ENCODE measurements at places on chromosomes 1 and 21.
A peak's percentile ranks its signal among the peaks of the same experiment; 100 is the strongest.

- DNase-seq: no peak
Measured at GRCh38 chr1:108665771-108666170, 4.9 kb upstream of the HENMT1 start.

GRCh38 chr1:919271-919872, 4.4 kb upstream of the SAMD11 start:
- no peak for DNase-seq

GRCh38 chr1:34681480-34682451, 73.1 kb upstream of the GJB5 start:
- DNase-seq: peak; percentile 34

DNA sequence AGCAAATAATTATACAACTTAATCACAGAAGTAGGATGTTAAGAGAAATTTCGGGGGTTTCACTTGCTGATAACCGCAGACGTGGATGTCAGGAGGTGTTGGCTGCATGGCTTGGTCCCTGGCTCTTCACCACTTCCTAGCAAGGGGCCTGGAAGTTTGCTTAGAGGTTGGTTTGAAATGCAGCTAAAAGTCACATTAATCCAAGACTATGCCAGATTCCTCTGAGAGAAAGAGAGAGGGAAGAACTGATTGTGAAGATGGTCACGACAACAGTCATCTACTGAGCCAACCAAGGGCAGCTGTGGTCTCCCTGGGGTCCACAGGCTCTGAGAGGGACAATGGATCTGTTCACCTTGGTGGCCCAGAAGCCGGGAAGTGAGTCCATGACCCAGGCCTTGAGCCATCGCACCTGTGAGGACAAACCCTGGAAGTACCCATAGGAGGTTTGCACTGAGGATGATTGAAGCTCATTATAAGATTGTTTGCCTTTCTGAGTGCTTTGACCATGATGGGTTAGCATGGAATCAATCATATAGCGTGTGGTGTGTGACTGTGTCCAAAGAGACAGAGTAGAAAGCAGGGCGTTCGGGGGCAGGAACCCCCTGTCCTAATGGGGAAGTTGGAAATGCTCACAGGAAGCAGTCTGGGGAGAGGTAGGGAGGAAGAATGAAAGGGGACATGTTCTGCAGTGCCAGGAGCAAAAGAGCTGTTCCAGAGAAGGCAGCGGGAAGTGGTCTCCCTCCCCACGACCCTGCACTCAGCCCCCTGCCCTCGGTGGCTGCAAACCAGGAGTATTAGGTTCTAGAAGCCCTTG, 47.1 kb downstream of the UMODL1 start:
- DNase-seq: no peak

DNA sequence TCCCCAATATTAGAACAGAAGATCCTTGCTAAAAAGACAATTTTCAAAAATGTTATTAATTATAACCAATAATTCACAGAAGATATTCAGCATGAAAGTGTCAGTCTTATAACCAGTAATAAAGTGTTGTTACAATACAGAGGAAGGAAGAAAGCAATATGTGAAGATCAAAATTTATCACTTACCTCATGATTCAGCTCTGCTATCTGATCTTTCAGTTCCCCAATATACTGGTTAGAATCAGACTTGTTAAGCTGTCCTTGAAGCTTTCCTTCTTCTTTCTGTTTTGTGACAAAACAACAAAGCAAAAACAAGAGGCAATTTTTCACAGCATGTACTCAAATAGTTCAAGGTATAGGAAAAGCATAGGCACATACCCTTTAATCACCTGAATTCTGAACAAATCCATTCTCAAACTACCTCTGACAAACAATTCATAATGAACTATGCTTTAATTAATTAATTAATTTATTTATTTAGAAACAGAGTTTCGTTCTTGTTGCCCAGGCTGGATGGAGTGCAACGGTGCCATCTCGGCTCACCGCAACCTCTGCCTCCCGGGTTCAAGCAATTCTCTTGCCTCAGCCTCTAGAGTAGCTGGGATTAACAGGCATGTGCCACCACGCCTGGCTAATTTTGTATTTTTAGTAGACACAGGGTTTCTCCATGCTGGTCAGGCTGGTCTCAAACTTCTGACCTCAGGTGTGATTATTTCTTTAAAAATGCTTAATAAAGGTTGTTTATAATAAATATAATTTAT, 76.9 kb upstream of the GFI1 start:
- DNase-seq: no peak

DNA sequence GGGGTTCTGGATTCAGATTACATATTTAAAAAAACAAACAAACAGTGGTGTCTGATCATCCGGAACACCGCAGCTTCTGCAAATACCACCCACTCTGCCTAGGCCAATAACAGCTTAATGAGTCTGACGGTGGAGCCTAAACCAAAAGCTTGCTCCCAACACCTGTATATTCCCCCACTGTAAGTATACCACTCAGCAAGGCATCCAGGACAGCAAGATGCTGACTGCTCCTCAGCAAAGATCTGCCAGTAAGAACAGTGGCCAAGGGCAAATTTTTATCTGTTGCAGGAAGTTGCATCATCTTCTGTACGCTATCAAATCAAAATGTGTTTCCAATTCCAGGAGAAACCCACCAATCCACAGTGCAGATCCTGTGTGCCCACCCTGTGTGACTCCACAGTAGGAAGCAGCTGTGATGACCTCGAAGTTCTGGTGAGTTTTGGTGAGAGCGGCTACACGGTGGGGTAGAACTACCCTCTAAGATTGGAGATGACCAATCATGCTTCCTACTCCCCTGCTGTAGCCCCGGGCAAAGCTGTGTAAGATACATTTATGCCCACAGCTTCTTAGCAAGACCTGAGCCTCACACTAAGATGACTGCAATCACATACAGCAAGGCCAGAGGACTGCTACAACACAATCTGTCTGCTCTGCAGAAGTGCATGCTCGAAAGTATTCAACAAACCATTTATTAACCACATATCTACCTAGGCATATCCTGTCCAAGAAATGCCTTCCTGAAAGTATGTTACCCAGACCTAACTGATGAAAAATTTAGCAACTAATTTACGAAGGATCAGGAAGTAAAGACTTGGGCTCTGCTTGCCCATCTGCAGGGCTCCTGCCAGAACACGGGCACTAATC, 30.5 kb downstream of the SIPA1L2 start:
- no peak for DNase-seq

GRCh38 chr1:6143395-6143794, 36.7 kb downstream of the CHD5 start:
- no peak for DNase-seq

DNA sequence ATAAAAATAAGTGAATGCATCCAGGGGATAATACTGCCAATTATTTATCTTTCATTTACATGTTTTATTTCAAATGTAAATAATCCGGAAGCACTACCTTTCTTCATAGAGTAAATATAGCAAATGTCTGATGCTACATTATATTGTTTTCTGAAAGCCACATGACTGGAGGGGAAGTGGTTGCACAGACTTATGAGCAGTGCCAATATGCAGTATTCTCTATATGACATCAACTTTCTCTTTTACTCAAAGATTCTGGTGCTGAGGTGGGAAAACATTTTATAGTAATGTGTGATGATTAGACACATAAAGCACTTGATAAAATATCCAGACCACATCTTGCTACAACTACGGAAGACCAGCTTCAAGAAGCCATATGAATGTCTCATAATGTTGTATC, 314.7 kb downstream of the NEGR1 start:
- DNase-seq: no peak

DNA sequence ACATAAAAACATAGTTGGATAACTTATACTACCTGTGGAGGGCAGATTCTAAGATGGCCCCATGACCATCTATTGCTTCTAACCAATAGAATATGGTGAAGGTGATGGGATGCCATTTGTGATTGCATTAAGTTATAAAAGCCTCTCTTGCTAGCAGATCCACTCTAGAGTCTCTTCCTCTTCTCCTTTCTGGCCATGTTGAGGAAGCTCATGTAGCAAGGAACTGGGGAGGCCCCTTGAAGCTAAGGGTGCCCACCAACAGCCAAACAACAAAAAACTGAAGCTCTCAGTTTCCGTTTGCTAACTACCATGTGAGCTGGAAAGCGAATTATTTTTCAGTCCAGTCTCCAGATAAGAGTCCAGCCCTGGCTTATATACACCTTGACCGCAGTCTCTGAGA, 16.0 kb upstream of the AGO1 start:
- DNase-seq: no peak

DNA sequence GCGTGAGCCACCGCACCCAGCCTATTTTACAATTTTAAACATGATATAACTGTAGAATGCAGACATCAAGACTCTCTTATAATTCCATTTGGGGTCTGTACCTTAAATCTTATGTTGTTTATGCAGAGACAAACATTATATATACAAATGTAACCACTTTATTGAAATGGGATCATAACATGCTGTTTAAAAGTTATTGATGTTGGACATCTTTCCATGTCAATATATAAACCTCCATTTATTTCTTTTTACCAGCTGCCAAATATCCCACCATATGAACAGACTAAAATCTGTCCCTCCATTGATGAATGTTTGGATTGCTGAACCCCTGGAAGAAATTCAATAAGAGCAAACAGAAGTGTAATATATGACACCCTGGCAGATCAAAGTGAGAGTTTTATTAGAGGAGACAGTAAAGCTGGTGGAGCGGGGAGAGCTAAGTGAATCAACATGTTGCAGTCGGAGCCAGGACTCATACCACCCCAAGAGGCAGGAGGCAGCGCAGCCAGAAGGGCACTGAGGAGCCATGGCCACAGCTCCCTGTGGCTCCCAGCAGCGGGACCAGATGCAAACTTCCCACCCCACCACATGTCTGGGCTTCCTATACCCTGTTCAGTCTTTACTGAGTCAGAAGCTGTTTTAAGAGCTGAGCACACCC, 4.7 kb upstream of the PCSK9 start:
- no peak for DNase-seq

DNA sequence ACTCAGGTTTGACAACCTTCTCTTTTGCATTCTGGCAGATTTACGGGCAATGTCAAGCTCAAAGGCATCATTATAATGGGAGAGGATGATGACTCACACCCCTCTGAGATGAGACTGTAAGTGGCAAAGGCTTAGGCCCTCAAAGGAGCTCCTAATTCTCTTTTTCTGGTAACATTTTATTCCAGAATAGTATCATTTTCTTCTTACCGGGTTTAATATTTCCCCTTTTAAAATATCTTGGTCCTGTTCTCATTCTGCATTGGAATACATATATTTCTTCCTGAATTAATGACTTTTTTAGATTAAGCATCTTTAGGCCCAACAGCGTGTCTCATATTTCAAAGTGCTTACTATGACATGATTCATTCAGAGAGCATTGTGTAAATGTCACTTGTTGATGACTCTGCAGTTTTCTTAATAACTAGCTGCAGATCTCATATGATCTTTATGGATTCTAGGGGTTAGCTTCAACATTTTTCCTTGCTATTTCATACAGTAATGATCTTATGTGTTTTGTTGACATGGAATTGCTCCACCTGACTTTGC, 1.7 kb downstream of the PITHD1 start:
- DNase-seq: peak; percentile 19

GRCh38 chr1:43563876-43564539, 33.3 kb downstream of the PTPRF start:
- DNase-seq: no peak

DNA sequence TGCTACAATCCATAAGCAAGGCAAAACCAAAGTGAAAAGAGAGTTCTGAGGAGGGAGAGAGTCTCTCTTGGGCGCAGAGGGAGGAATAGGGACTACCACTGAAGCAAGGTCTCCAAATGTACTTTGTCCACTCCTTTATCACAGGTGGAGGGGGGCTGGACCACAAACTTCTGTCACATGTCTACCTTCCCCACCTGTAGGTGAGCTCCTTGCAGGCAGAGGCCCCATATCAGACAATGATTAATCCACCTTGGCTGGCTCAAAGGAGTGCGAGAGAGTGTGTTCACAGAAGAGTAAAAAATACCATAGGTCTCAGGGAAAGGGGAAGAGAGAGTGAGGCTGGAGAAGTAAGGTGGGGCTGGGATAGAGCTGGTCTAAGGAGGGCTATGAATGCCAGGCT, 4.5 kb downstream of the BEND5 start:
- DNase-seq: no peak

DNA sequence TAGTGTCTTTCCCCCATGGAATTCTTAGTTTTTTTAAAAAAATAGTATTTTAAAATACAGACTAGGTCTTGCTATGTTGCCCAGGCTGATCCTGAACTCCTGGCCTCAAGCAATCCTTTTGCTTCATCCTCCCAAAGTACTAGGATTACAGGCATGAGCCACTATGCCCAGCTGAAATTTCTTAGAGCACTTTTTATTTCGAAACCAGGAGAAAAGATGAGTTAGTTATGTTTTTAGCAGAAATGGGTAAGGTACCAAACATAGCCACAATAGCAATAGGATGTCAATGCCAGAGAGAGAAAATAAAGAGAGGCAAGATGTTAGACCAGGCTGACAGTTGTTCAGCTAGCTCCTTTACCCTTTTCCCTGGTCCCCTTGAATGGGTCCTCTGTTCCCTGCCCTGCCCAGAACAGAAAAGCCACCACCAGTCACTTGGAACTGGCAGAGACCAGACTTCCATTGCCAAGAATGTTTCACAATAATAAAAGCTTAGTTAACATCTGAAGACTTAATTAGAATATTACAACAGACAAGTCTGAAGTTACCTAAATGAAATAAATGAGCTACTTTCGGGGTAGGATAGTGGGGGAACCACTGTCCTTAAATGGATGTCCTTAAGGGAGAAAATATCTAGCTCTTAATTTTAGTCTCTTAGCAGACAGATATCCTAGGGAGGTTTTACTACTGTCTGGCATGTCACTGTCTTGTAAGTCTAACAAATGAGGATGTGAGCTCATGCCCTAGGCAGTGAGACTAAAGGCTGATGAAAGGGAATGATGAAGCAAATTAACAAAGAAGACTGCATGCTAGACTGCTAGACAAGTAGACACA, 54.3 kb downstream of the ABL2 start:
- DNase-seq: no peak

DNA sequence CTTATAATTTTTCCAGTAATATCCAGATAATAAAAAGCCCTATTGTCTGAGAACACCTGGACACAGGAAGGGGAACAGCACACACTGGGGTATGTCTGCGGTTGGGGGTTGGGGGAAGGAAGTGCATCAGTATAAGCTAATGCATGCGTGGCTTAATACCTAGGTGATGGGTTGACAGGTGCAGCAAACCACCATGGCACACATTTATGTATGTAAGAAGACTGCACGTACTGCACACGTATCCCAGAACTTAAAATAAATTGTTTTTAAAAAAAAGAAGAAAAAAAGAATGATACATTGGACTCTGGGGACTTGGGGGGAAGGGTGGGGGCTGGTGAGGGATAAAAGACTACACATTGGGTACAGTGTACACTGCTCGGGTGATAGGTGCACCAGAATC, 144.9 kb upstream of the C1orf174 start:
- no peak for DNase-seq

DNA sequence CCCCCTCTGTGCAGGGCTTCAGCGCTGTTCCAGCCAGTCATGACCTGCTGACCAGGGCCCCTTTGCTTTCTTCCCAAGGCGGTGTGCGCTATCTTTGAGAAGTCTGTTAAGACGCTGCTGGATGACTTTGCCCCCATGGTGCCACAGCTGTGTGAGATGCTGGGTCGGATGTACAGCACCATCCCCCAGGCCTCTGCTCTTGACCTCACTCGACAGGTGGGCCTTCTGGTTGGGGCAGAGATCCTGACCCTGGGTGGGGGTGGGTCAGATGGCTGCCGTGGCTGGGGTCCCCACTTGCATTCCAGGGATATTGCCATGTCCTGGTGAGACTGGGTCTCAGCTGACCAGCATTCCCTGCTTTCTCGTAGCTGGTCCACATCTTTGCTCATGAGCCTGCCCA, 9.0 kb upstream of the DPH2 start:
- DNase-seq: no peak

- DNase-seq: peak; percentile 39
Measured at GRCh38 chr1:1889847-1890505, 911 bp downstream of the GNB1 start.

Data from ACHN (cell line).